ENCODE measurements at places on chromosomes 7 and 10. TPM values are rescaled to one million over a fixed set of nuclear protein-coding genes. Genes with fewer than 3 reads are reported as not detected.

EBLN1 gene
- polyA plus RNA-seq: not detected

GRCh38 chr10:5321273-5321672 is 43.5 kb upstream of the UCN3 start:
- no peak for DNase-seq

DNA sequence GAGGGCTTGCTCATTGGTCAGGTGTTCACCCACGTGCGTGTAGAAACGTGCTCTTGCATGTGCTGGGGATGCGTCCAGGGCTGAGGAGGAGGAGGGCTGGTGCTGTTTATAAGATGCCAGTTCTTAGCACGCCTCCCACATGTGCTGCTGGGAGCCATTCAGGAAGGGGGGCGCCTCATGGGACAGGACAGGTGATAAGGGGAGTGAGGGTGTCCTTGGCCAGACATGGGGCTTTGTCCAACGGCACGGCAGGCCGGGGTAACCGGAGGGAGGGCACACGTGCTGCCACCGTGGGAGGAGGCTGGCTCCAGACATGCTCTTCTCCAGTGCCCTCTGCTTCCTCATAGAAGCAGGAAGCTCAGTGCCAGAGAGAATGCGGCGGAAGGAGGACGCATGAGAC is 150.0 kb downstream of the ZMYND11 start:
- no peak for DNase-seq

DNA sequence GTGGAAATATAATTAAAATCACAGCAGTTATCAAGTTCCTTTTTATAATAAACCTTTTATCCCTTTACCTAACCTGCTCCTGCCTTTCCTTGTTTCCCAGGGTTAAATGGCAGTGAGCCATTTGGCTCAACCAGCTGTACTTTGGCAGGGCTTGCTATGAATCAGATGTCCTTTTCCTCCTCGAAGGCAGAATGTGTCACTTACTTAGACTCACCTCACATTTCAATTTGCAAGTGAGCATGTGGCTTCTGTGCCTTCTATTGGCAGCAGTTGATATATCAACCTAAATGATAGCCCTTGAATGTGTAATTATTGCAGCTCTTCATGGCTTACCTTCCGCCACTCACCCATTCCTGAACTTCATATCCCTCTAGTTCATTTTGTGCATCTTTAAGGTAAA is 301.7 kb downstream of the CSTF2T start:
- peak; percentile 29 for DNase-seq

DNA sequence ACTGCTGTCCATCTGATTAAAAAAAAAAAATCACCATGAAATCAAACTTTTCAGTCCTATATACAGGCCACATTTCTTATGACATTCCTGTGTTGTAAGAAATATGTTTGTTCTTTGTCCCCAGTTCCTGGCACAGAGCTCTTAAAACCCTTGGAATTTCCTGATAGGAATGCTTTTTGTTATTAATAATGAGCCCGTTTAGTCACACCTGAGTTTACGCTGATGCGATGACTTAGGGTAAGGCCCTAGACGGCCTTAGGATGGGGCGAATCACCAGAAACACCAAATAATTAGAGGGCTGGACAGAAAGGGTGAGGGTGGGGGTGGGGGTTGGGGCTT is 17.5 kb downstream of the TSPAN15 start:
- no peak for DNase-seq

AQP1 gene
- polyA plus RNA-seq: 310 TPM

- no peak for DNase-seq
Measured at GRCh38 chr10:35711615-35712411, 69.7 kb upstream of the FZD8 start.

DNA sequence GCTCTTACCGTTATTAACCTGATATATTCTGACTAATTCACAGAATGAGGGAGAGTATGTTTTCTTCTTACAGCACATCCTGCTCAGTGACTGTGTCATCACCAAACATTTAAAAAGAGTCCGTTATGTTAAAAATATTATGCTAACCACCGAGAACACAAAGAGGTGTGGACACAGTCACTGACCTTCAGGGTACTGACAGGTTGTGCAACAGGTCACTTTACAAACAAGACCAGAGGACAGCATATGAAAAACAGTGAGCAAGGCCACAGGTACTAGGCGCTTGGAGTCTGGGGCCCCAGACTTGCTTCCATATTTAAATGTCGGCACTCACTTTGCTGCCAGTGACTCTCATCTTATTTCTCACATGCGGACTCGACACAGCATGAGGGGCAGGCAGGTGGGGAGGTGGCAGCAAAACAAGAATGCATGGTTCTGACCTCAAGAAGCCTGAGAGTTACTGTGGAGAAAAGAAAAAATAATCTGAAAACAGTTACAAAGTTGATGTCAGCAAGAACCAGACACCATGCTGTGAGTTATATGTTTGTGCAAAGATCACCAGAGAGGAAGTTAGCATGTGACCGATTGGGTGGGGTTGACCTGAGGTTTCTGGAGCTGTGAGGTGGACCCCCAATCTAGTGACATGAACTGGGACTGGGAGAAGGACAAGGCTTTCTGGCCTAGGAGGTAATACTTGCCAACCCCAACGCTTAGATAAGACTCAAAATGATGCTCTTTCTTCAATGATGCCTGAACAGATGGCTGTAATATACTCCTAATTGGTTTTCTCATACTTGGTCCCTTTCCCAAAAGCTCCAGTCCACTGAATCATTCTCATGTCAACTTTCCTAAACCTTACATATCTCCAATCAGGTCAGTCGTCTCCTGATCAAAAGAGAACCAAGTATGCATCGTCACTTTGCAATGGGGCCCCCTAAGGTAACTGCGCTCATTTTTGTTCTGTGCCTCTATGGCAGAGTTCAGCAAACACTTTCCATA is 102.4 kb downstream of the HIPK2 start:
- no peak for DNase-seq

DNA sequence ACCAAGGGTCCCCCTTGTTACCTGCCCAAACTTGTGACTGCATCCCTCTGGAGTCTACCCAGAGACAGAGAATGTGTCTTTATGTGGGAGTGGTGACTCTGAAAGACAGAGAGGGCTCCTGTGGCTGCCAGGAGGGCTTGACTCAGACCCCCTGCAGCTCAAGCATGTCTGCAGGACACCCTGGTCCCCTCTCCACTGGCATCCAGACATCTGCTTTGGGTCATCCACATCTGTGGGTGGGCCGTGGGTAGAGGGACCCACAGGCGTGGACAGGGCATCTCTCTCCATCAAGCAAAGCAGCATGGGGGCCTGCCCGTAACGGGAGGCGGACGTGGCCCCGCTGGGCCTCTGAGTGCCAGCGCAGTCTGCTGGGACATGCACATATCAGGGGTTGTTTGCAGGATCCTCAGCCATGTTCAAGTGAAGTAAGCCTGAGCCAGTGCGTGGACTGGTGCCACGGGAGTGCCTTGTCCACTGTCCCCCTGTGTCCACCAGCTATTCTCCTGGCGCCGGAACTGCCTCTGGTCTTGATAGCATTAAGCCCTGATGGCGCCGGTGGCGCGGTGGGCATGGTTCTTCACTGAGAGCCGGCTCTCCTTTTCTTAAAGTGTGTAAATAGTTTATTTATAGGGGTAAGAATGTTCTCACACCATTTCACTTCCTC is 19.4 kb upstream of the SH2D4B start:
- DNase-seq: no peak

COL26A1 gene
- 5.9 TPM for polyA plus RNA-seq

HECW1 gene
- 2.4 TPM for polyA plus RNA-seq

DNA sequence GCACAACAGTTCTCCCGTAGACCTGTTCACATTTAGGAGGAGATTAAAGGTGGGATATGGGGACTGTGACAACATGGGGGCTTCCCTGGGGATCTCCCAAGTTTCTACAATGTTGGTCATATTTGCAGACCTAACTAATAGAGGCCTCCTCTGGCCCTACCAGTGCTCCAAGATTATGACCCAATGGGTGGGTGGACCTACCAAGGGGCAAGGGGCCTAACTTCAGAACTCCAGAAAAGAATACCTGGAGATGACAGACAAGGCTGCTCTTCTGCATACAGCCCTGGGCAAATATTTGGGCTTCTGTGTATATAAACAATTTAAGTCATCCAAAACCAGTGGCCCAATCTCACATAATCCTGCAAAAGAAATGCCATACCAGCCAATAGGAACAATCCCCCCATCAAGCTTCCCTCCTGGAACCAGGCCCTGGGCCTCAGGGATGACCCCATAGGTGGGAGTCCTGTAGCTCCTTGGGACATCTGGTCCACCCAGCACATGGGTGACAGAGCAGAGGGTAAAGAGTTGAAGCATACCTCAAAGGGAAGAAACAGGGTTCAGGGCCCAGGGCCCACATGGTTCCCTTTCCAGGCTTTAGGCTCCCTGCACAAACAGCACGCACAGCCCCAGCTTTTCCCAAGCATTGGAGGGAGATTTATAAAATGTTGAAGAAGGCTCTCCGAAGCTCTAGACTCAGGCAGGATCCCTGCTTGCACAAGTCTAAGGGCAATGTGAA is 86.1 kb upstream of the CHST15 start:
- no peak for DNase-seq

ZNF487 gene
- 9.3 TPM for polyA plus RNA-seq

- DNase-seq: no peak
Measured at GRCh38 chr7:2517678-2518507, 1.7 kb upstream of the LFNG start.

NOS3 gene
- 6.4 TPM for polyA plus RNA-seq

DNA sequence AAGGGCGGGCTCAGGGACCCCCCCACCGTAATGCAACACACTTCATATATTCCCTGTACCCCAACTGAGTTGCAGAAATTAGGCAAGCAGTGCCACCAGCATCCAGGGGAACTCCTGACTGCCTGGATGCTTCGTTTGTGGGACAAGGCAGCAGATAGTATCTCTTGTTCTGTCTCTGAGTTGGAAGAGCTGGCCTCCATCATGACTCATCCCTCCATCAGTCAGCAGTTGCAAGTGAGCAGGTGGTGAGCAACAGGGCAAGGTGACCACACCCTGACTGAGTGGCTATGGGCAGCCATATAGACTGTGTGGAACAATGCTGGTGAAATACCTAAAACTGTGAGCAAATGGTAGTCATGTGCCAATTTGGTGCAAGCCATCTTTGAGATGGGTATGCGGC is 22.8 kb upstream of the ADAMTS14 start:
- no peak for DNase-seq

TAC1 gene
- polyA plus RNA-seq: not detected

PLXNA4 gene
- 1.9 TPM for polyA plus RNA-seq

DNA sequence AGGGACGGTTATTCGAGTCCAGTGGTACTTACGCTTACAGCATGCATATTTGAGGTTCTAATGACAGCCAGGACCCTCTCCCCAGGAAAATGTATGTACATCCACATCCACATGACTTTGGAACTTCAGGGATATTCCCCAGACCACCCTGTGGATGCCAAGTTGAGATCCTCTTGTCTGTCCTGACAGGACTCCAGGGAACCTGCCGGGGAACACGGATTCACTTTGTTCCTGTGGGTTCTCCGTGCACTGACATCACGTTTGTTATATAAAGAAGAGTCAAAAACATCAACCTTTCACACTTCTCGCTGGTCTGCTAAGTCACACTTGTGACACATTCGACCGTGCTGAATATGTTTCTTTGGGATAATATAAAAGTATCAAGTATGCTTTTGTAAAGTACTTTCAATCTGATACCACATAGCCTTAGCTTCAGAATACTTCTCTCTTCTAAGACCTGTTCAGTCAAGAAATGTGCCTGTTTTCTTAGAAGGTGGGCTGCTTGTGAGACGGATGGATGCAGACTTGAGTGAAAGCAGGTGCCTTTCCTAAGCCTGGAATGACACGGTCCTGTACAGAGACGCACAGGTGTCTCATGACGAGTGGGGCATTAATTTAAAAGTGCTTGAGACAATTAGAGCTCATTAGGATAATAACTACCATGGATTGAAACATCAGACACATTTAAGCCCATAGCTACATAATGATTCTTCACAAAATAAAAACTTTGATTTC is 38.7 kb downstream of the CALML5 start:
- DNase-seq: no peak

- DNase-seq: no peak
Measured at GRCh38 chr10:16799621-16800020, 17.6 kb downstream of the RSU1 start.

DNA sequence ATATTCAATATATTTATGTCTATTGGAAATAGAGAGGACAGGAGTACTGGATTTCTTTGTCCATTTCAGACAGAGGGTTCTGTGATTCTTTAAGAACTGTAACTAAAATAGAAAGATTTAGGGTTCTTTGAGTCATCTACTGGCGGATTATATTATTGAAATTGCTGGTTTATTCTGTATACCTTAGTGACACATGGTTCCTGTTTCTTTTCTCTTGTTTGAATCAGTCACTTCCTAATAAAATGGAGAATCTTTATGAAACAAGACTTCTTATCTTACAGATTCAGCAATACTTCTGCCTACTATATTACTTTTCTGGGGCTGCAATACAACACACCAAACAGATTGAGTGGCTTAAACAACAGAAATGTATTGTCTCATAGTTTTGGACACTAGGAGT is 20.8 kb upstream of the ZNF800 start:
- DNase-seq: no peak

EN2 gene
- not detected for polyA plus RNA-seq

- peak; percentile 7 for DNase-seq
Measured at GRCh38 chr7:146146831-146147486, 30.4 kb downstream of the CNTNAP2 start.

DPCD gene
- polyA plus RNA-seq: 34.0 TPM

- peak; percentile 78 for DNase-seq
Measured at GRCh38 chr10:90911133-90912051, 9.5 kb downstream of the ANKRD1 start.

DNA sequence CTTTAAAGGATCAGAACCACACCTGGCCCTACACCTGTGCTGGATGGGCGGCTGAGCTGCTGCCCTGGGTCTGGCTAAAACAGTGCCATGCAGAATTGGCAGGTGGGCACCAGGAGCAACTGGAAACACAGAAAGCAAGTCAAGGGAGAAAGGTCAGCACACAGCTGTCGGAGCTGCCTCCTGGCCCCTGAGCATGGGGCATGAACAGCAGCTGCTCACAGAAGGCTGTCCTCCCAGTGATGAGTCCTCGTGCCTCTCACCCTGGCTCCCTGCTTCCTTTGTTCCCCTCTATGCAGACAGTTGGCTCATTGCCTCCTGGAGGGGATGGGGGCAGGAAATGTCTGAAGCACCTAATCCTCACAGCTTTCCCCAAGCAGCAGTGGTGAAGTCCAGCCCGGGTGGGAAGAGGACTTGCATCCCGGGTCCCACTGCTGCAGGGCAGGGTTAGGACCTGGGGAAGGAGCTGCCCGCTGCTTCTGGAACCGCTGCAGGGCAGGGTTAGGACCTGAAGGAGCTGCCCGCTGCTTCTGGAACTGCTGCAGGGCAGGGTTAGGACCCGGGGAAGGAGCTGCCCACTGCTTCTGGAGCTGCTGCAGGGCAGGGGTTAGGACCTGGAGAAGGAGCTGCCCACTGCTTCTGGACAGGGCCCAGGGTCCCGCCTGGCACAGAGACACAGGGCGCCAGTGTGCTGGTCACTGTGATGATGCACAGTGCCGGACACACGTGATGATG is 37.3 kb downstream of the VIPR2 start:
- DNase-seq: no peak
